ENCODE measurements at places on chromosomes 1 and 21.

DNA sequence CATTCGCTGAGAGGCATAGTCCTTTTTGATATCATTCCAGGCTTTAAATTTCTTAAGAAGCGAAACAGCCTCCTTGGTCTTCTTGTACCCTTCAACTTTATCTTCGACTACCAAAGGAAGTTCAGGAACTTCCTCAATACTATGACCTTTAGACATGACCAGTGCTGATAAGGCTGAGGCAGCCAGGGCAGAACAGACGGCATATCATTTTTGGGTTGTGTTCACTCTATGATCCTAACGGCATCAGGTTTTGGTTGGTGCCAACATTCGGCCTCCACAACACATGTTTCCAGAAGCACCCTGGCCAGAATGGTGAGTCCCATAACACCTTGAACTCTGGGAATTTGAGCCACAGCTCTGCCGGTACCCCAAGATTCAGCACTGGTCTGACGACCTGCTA lies 31.4 kb upstream of the MYOC start:
- DNase-seq = no peak

- no peak for DNase-seq
These were observed 19.8 kb downstream of the SH3BP5L start for GRCh38 chr1:248805876-248806275.

DNA sequence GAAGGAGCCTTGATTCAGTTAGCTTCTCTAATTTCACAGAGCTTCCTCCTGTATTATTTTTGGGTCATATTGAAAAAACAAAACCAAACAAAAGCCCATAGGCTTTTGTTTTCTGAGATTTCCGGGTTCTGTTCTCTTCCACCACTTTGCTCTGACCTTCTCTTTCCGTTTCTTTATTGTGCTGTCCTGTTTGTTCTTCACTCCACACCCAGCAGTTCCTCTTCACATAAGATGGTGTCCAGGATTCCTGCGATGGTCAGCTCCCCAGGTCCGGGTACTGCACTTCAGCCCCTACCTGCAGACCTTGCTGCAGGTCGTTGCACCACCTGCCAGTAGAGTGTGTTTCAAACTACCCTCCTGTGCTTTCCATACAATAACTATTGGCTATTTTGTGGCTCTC lies 44.6 kb downstream of the GLUL start:
- no peak for DNase-seq

DNA sequence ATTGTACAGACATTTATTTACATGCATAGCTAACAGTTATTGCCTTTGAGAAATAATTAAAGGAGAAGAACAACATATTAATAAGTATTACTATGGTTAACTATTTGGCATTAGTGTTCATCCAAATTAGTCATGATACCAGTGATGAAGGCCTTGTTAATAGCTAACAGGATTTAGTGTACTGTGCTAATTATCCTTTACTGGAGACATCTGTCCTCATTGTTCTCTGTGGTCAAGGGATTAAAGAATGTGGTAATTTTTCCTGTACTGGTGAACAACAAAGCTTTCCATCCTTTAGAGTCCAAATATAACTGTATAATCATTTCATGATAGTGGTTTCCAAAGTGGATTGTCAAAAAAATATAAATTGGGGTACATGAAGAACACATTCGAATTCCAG lies 103.9 kb downstream of the ADGRL4 start:
- DNase-seq = no peak

- DNase-seq = no peak
These were observed 250.5 kb upstream of the PKN2 start for GRCh38 chr1:88433556-88433955.

GRCh38 chr1:162009501-162010174 lies 14.0 kb downstream of the OLFML2B start:
- DNase-seq = no peak

- DNase-seq = no peak
These were observed 411.3 kb downstream of the KIF26B start for GRCh38 chr1:245566134-245566533.

GRCh38 chr1:41868241-41868998 lies 50.3 kb downstream of the HIVEP3 start:
- no peak for DNase-seq

- no peak for DNase-seq
These were observed 31.4 kb upstream of the S1PR1 start for GRCh38 chr1:101205457-101205856.

GRCh38 chr1:180241716-180242544 lies 11.9 kb downstream of the LHX4 start:
- no peak for DNase-seq

- no peak for DNase-seq
These were observed at the start of gene KCTD3 for GRCh38 chr1:215566556-215567490. Gene KCTD3, plus strand, starts transcription at chr1:215567304. Its CDS starts 382 bp downstream, at chr1:215567686.

GRCh38 chr1:87599569-87599968 lies 270.9 kb downstream of the LMO4 start:
- DNase-seq = no peak

GRCh38 chr1:68970571-68970970 lies 473.7 kb upstream of the DEPDC1 start:
- no peak for DNase-seq

GRCh38 chr21:31176080-31176551 lies 137.8 kb upstream of the KRTAP19-8 start:
- no peak for DNase-seq

DNA sequence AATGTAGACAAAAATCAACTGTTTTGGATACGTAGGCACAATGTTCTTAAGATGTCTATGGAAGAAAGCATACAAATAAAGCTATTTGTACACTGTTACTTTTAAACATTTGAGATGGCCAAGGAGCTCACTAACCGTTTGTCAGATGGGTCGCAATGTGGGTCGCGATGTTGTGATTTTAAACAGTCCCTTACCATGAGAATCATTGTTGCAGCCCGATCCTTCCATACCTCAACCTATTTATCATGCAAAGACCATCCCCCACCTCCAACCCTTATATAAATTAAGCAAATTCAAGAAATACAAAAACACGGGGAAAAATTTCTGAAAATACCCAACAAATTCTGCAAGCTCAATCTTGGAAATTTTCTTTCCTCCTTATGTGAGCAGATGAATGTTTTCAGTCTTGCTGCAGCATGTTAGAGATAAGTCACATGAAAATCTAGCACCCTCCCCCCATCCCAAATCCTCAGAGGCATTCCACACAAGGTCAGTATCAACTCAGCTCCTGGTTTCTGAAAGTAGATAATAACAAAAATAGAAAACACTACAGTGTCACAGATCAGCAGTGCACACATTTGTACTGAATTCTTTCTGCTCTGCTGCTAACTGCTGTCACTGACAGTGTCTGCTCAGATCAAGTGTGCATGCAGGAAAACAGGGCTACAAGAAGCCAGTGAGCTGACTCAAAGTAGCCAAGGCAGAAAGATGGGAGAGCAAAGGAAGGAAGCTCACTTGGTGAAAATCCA lies 92.9 kb upstream of the TTC39A start:
- DNase-seq = no peak

DNA sequence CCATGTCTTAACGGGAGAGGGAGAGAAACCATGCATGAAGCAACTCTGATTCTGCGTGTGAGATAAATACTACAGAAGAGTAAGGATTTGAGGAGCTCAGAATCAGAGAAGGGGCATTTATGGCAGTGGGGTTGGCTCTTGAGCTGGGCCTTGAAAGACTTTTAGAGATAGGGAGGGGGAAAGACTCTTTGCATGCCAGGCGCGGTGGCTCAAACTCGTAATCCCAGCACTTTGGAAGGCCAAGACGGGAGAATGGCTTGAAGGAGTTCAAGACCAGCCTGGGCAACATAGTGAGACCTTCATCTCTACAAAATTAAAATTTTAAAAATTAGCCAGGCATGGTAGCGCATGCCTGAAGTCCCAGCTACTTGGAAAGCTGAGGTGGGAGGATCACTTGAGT lies 672 bp downstream of the ARMH1 start:
- DNase-seq = no peak

- DNase-seq = no peak
These were observed 126.0 kb upstream of the IPO9 start for GRCh38 chr1:201702936-201703335.

- no peak for DNase-seq
These were observed 465.2 kb downstream of the AJAP1 start for GRCh38 chr1:5119366-5120234.

GRCh38 chr1:97630948-97631347 lies 289.9 kb downstream of the DPYD start:
- no peak for DNase-seq

GRCh38 chr1:228968891-228969606 lies 233.8 kb downstream of the RHOU start:
- no peak for DNase-seq

- DNase-seq = no peak
These were observed 30.7 kb downstream of the ALPL start for GRCh38 chr1:21539933-21540332.

DNA sequence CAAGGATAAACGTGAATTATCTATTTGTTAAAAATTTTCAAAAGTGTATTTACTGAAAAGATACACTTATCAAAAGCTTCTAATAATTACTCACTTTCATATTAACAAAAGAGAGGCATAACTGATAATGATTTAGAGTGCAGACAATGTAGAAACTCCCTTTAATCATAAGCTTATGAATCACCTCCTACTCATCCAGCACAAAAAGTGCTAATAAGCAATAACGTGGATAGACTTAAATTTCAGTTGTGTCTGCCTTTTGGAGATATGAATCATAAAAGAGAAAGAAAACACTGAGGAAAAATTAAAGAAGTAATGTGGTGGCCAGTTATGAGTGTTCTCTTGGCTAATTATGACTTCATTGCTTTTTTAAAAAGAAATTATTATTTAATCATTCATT lies 827.6 kb upstream of the B3GALT2 start:
- no peak for DNase-seq

DNA sequence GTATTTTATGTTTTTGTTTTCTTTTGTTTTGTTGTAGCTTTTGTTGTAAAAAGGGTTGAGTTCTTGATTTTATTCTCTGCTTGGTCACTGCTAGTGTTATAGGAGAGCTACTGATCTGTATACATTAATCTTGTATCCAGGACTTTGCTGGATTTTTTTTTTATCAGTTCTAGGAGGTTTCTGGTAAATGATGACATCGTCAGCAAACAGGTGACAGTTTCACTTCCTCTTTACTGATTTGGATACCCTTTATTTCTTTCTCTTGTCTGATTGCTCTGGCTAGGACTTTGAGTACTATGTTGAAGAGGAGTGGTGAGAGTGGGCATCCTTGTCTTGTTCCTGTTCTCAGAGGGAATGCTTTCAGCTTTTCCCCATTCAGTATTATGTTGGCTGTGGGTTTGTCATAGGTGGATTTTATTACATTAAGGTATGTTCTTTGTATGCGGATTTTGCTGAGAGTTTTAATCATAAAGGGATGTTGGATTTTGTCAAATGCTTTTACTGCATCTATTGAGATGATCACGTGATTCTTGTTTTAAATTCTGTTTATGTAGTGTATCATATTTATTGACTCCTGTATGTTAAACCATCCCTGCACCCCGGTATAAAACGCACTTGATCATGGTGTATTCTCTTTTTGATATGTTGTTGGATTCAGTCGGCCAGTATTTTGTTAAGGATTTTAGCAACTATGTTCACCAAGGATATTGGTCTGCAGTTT lies 905.7 kb downstream of the LTN1 start:
- DNase-seq = no peak

- DNase-seq = no peak
These were observed 12.8 kb downstream of the HLX start for GRCh38 chr1:220892086-220892376.

DNA sequence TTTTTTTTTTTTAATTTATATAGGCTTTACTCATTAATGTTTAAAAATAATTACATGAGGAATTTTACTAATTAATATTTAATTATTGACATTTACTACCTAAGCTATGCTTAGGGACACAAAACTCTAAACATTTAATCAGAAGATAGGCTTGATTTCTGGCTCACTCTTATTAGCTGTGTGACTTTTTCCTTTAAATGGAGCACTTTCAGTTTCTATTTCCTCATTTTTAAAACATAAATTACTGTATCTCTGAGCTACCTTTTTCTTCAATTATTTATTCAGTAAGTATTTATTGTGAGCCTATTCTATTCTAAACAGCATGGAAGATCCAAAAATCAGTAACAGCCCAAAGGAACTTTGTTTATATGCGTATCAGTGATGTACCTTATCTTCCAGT lies 40.5 kb downstream of the MAP3K7CL start:
- no peak for DNase-seq

DNA sequence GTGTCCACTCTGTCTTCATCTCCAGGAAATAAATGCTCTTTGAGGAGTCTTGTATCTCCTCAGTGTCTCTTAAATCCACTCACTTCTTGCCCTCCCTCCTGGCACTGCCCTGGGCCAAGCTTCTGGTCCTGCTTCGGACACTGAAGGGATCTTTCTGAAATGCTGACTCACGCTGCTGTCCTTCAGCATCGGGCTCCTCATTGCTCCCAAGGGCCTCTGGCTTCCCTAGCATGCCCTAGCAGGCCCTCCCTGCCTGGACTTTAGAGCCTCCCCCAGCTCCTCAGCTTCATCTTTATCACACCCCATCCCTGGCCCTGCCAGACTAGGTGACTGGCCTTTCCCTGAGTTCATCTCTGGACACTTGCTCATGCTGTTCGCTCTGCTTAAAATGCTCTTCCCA lies 96.6 kb downstream of the FOXD2 start:
- DNase-seq = no peak

- no peak for DNase-seq
These were observed 7.2 kb upstream of the CCDC185 start for GRCh38 chr1:223386013-223386412.

GRCh38 chr1:88612773-88613172 lies 71.3 kb upstream of the PKN2 start:
- no peak for DNase-seq

GRCh38 chr1:36579039-36579438 lies 96.3 kb upstream of the CSF3R start:
- DNase-seq = no peak

DNA sequence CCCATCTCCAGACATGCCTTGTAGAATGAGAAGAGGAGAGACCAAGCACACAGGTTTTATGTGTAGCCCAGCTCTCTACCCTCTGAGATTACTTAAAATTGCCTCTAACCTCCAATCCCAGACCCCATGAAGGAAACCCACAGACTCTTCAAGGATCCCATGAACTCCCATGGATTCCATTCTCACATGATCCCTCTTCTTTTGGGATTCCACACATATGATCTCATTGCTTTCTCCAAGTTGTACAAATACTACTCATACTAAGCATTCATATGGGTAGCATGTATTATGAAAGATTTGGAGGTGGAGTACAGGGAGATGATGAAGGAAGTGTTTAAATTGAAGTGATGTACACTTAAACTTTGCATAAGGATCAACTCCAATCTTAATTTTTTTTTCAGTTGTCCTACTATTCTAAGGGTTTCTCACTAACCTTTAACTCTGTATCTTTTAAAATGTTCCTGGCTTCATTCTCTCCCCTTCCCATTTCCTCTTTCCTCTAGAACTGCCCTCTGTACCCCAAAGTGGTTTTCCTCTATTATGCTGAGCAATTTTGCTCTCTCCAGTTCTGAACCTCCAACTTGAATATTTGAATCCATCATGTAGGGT lies 41.6 kb downstream of the MFSD2A start:
- DNase-seq = no peak

DNA sequence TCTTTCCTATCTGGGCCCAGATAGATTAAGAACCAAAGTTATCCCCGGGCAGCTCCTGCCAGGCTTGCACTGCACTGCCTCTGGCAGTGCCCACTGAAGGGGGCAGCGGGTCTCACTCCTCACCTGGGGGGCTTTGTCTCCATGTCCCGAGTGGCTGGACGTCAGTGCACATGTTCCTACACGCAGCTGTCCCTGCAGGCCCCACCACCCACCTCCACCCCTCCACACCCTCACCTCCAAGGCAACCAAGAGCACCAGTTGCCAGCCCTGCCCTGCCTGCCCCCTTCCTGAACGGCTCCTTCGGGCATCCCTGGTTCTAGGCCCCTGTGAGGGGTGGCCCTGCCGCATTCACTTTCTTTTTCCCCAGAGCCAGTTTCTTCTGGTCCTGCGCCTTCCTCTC lies 147.2 kb downstream of the PEX14 start:
- no peak for DNase-seq

All from glomerular endothelial cell (primary cell).